Spleen (tissue), 13 donors: ENCODE measurements at places on chromosomes 7 and 10.

- H3K4me3 ChIP-seq, result no peak overlapping the region
- no peaks in the 10 kb centered on the region for H3K4me1 ChIP-seq
- no peaks in the 10 kb centered on the region for H3K27me3 ChIP-seq
- no peak for DNase-seq
- H3K36me3 ChIP-seq, result no peaks in the 10 kb centered on the region
- H3K27ac ChIP-seq, result no peak overlapping the region
These were observed 136.7 kb downstream of the VIPR2 start for GRCh38 chr7:159007996-159008389.

DNA sequence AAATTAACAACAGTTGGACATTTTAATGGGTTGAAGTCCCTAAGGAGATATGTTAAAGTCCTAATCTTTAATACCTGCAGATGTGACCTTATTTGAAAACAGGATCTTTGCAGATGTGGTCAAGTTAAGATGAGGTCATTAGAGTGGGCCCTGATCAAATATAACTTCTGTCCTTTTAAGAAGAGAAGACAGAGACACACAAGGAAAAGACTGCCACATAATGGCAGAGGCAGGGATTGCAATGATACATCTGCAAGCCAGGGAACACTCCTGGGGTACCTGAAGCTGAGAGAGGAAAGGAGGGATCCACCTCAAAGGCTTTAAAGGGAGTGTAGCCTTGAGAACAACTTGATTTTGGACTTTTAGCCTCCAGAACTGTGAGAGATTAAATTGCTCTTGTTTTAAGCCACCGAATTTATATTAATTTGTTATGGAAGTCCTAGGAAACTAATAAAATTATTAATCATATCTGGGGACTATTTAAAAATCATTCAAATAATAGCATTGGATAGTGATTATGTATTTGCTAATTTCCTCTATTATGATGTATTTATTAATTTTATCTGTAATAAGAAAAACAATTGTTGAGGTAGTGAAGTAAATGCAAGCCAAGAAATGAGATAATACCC is 700.0 kb upstream of the PCDH15 start:
- no peaks in the 10 kb centered on the region for H3K36me3 ChIP-seq
- H3K4me3 ChIP-seq, result no peak overlapping the region
- H3K27ac ChIP-seq, result no peak overlapping the region
- no peaks in the 10 kb centered on the region for H3K27me3 ChIP-seq

DNA sequence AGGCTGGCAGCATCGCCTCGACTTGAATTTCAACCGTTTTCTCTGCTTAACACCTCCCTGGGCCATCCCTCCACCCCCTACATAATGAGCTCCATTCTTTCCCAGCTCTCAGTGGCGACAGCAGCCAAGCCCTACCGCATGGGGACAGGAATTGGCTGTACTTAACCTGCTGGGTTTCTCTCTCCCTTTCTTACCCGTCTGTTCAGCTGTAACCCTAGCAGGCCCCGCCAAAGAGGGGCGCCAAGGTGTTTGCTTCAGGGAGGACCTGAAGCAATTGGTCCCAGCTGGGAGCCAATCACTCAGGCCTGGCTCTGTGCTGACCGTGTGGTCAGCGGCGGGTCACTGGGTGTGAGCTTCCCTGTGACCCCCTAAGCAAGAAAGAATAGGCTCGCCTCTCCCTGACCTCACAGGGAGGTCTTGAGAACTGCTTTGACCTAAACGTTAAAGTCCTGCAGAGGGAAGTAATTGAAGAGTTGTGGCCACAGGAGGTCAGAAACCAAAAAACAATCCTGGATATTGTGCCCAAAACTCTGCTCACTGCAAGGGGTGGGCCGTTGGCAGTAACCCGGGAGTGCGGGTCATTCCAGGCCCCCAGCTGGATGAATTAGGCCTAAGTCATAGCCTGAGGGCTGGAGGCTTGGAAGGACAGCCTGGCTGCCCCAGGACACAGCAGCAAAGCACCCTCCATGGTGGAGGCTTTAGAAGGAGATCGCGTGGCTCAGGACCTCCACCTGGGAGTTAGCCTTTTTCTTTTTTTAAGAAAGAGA is 114.6 kb downstream of the ITIH5 start:
- no peak overlapping the region for H3K4me3 ChIP-seq
- H3K27me3 ChIP-seq, result no peaks in the 10 kb centered on the region
- H3K36me3 ChIP-seq, result no peaks in the 10 kb centered on the region
- H3K4me1 ChIP-seq, result peaks cover 10% of the 10 kb centered on the region
- H3K27ac ChIP-seq, result no peak overlapping the region
- DNase-seq, result no peak

DNA sequence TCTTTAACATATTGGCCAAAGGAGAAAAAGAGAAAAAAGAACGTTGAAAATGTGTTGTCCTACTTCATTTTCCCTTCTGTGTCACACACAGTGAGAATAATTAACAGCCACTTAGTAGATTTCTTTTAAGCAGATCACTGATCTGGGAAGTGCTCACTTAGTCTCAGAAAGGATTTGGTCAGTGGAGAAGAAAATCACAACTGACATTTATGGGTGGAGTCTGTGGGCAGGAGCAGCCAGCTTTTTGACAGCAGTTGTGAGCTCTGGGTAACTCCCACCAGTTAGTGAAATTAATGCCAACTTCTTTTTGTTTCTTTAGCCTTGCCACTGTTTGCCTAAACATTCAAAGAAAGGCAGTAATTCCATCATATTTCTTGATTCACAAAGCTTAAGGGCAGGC is 49.7 kb downstream of the CDK14 start:
- DNase-seq, result no peak
- H3K4me1 ChIP-seq, result no peaks in the 10 kb centered on the region
- H3K4me3 ChIP-seq, result no peak overlapping the region
- H3K27ac ChIP-seq, result no peak overlapping the region

DNA sequence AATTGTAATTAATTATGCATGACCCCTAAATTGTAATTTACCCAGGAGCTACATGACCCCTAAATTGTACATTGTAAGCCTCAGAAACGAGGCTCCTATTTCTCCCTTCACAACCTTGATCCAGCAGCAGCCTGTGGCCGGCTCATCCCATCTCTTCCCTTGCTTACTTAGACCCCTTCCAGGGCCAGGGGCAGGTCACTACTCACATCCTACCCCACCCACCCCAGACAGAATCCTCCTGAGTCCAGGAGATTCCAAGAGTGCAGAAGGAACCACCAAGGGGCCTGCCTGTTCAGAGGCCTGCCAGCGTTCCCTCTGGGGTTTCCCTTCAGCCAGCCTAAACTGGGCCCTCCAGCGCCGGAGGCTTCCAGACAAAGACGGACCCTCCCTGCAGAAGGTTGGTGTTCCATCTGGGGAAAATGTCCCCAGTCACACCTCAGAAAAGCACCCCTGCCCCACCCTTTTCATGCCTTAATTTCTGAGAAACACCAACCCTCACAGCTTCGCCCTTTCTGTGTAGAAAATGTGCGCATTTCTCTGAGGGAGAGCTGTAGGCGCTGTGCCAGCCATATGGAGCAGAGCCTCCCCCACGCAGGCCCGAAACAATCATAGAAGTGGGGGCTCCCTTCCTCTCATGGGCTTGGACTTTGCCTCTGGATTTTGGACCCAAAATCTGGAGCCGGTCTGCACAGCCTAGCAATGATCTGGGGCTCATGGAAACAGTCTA is 19.2 kb downstream of the LEP start:
- no peak for DNase-seq
- H3K27me3 ChIP-seq, result no peaks in the 10 kb centered on the region
- no peaks in the 10 kb centered on the region for H3K36me3 ChIP-seq

DNA sequence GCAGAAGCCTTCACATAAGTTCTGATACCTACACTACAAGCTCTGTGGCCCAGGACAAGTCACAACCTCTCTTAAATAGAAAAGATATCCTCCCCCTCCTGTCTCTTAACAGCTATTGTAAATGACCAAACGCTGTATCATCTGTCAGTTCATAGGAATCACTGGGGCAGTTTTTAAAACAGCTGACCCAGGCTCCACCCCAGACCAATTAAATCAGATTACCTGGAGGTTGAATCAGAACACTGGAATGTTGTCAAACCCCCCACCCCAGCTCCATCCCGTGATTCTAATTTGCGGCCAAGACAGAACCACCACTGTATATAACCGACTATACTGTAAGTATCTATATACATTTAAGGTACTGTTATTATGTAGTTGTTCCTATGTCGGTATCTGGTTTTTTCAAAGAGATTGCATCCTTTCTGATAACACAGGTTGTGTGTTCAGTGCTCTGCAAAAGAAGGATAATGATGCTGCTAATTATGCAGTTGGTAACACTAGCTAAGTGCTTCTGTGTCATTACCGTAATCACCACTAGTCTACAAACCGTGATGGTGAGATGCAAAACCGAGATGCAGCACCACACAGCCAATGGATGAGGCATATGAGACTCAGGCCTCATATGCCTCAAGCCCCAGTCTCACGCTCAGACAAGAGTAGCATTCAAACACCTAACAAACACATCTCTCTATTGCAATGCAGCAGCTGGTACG is 47.4 kb downstream of the TNS3 start:
- no peak overlapping the region for H3K4me3 ChIP-seq
- H3K27ac ChIP-seq, result no peak overlapping the region
- peaks cover 22% of the 10 kb centered on the region for H3K27me3 ChIP-seq
- peaks cover 63% of the 10 kb centered on the region for H3K4me1 ChIP-seq
- DNase-seq, result peak; percentile 14

DNA sequence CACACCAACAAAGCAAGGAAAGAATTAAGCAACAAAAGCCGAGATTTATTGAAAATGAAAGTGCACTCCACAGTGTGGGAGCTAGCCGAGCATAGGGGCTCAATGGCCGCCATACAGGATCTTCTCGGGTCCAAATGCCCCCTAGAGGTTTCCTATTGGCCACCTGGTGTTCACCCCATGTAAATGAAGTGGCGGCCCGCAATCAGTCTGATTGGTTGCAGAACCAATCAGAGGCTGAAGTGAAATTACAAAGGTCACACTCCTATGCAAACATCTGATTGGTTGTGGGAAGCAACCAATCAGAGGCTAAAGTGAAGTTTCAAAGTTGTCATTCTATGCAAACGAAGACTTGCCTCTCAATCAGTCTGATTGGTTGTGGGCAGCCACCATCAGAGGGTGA is 61.8 kb upstream of the SLC35B4 start:
- H3K4me3 ChIP-seq, result no peak overlapping the region
- no peak for DNase-seq
- no peak overlapping the region for H3K27ac ChIP-seq
- no peaks in the 10 kb centered on the region for H3K4me1 ChIP-seq
- no peaks in the 10 kb centered on the region for H3K27me3 ChIP-seq

- H3K27me3 ChIP-seq, result no peaks in the 10 kb centered on the region
- DNase-seq, result no peak
- H3K36me3 ChIP-seq, result no peaks in the 10 kb centered on the region
- H3K27ac ChIP-seq, result no peak overlapping the region
- H3K4me3 ChIP-seq, result no peak overlapping the region
These were observed 191.0 kb downstream of the GLI3 start for GRCh38 chr7:42045961-42046360.

DNA sequence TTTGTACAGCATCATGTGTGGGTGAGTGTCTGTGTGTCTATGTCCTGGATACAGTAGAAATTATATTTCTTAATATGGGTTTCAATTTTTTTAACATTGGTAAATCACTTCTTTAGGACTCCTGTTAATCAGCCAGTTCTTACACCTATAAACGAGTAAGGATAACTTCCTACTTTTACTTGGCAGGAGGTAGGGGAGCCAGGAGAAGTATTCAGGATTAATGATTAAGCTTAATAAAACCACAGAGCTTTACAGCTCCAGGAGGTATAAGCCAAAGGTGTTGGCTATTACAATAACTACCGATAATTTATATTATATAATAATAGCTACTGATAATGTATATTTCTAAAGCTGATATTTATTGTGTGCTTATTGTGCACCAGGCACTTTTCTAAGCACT is 1.7 kb upstream of the FAM3C start:
- H3K4me3 ChIP-seq, result no peak overlapping the region
- H3K36me3 ChIP-seq, result no peaks in the 10 kb centered on the region
- H3K27ac ChIP-seq, result no peak overlapping the region
- no peaks in the 10 kb centered on the region for H3K27me3 ChIP-seq
- DNase-seq, result no peak

- no peak for DNase-seq
- no peak overlapping the region for H3K4me3 ChIP-seq
- H3K27ac ChIP-seq, result no peak overlapping the region
- peaks cover 8% of the 10 kb centered on the region for H3K4me1 ChIP-seq
- H3K36me3 ChIP-seq, result peaks cover 81% of the 10 kb centered on the region
These were observed 55.0 kb downstream of the SNX10 start for GRCh38 chr7:26346611-26347203.

DNA sequence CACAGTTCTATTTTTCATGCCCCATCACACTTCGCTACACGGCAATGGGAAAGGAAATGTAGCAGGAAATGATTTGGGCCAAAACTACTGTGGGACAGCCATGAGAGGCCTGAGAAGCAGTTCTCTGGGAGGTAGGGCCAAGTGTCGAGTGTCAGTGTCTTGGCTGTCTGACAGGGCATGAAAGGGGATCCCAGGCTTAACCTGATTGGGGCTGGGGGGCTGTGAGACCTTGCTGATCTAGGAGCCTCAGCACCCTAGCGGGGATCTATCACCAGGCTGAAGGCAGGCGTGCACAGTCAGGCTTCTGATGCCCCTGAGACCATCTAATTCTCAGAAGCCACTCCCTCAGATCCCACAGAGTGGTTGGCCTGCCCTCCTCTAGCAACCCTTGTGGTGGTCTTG is 58.2 kb upstream of the SLC25A13 start:
- DNase-seq, result no peak
- H3K36me3 ChIP-seq, result no peaks in the 10 kb centered on the region
- H3K4me3 ChIP-seq, result no peak overlapping the region
- no peaks in the 10 kb centered on the region for H3K4me1 ChIP-seq
- no peaks in the 10 kb centered on the region for H3K27me3 ChIP-seq

- peak overlapping the region; percentile 98 for H3K4me3 ChIP-seq
- H3K36me3 ChIP-seq, result peaks cover 12% of the 10 kb centered on the region
- H3K27ac ChIP-seq, result peak overlapping the region; percentile 95
These were observed 1.1 kb downstream of the MAP3K8 start for GRCh38 chr10:30435073-30435422.

DNA sequence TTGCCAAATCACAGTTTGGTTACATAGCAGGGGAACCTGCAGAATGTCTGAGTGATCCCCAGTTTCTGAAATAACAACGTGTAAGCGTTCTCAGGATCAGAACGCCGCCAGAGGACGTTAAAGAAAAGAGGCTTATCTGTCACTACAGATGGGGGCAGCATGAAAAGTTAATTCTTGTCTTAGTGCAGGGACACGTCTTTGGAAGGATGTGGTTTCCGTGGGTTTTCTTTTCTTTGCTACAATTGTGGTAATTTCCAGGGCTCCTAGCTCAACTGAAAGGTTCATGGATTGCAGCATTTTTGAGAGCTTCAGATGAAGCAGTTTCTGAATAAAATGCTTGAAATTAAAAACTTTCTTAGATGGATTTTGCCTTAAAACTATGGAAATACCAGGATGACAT is 106.6 kb downstream of the PRKCQ start:
- no peaks in the 10 kb centered on the region for H3K36me3 ChIP-seq
- H3K4me1 ChIP-seq, result peaks cover 4% of the 10 kb centered on the region
- no peak for DNase-seq
- peak overlapping the region; percentile 74 for H3K27ac ChIP-seq
- no peak overlapping the region for H3K4me3 ChIP-seq

GRCh38 chr10:61895898-61896600 is 5.5 kb upstream of the ARID5B start:
- no peak for DNase-seq
- H3K4me3 ChIP-seq, result no peak overlapping the region
- no peak overlapping the region for H3K27ac ChIP-seq
- no peaks in the 10 kb centered on the region for H3K27me3 ChIP-seq
- H3K36me3 ChIP-seq, result no peaks in the 10 kb centered on the region
